Smooth muscle cell of the pulmonary artery (primary cell): ENCODE measurements at places on chromosomes 13 and 19. TPM values are rescaled to one million over a fixed set of nuclear protein-coding genes. Genes with fewer than 3 reads are reported as not detected.

LGALS14 gene
- not detected in 2 replicates for total RNA-seq

IZUMO2 gene
- not detected in 2 replicates for total RNA-seq

ZFR2 gene
- total RNA-seq, result 0.07 TPM in 1 of 2 replicates, not detected in the other

ZNF358 gene
- 22.7 and 31.2 TPM in 2 replicates for total RNA-seq

FGF14 gene
- total RNA-seq, result under 0.01 TPM in 1 of 2 replicates, not detected in the other

LILRB2 gene
- total RNA-seq, result not detected in 2 replicates

PRR20C gene
- not detected in 2 replicates for total RNA-seq

MADCAM1 gene
- 0.13 and 0.20 TPM in 2 replicates for total RNA-seq
